ENCODE measurements at places on chromosomes 6 and 20.

- no peak for DNase-seq
Observed at GRCh38 chr20:44990425-44990824, 24.1 kb downstream of the STK4 start.

- DNase-seq, result no peak
Observed at GRCh38 chr6:117270055-117270842, 4.9 kb downstream of the VGLL2 start.

DNA sequence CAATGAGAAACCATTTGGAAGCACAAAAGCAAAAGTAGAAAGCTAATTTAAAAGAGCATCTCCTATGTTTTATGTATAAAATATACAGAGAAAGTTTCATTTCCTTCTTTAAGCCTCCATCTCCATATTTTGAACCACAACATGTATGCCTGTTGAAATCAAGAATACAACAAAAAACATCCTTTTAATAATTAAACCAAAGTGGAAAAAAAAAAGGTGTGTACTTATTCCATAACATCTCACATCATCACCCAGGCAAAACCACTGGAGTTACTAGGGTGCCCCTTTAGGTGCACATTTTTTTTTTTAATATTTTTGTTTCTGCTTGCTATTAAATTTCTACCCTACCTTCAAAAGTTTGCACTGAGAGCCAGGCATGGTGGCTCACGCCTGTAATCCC lies 43.0 kb downstream of the EDN1 start:
- no peak for DNase-seq

DNA sequence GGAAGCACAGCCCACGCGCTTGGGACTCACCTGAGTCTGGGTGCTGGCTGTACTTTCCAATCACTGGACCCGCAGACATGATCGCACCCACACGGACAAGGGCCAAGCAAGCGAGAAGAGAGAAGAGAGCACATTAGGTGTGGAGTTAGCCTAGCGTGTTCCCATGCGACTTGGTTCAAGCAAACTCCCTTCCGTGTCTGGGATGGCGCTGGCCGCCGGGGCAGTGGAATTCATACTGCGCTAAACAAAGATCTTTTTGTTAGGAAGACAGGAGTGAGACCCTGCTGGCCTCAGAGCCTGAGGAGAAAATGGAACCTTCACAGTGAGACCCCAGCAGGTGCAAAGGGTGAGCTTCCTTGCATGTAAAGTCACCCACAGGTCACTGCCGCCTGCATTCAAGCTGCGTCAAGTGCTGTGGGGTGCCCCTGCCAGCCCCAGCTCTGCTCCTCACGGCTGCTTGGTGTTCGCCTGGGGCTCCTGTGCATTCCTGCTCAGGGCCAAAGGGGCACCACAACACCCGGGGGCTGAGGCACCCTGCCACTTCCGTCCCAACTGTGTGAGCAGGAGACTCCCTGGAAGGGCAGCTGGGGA lies 26.4 kb downstream of the PSMG4 start:
- no peak for DNase-seq

DNA sequence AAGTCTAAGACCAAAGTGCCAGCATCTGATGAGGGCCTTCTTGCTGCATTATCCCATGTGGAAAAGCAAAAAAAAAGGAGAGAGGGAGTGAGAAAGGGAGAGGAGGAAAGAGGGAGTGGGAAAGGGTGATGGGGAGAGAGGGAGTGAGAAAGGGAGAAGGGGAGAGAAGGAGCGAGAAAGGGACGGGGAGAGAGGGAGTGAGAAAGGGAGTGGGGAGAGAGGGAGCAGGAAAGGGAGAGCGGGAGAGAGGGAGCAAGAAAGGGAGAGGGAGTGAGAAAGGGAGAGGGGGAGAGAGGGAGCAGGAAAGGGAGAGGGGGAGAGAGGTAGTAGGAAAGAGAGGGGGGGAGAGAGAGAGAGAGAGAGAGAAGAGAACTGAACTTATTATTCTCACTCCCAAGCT lies 241.1 kb upstream of the RIMS1 start:
- no peak for DNase-seq

DNA sequence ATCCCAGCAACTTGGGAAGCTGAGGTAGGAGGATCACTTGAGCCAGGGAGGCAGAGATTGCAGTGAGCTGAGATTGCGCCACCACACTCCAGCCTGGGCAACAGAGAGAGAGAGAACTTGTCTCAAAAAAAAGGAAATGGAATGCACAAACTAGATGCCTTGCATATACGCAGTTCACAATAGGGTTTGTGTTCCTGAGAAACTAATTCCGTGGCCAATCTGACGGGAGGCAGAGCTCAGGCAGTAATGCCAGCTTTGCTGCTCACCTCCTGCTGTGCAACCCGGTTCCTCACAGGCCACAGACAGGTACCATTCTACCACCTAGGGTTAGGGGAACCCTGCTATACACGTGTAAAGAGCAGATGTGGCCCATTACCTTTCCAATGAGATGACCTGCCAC lies 1.4 kb downstream of the CDK5RAP1 start:
- DNase-seq, result no peak

DNA sequence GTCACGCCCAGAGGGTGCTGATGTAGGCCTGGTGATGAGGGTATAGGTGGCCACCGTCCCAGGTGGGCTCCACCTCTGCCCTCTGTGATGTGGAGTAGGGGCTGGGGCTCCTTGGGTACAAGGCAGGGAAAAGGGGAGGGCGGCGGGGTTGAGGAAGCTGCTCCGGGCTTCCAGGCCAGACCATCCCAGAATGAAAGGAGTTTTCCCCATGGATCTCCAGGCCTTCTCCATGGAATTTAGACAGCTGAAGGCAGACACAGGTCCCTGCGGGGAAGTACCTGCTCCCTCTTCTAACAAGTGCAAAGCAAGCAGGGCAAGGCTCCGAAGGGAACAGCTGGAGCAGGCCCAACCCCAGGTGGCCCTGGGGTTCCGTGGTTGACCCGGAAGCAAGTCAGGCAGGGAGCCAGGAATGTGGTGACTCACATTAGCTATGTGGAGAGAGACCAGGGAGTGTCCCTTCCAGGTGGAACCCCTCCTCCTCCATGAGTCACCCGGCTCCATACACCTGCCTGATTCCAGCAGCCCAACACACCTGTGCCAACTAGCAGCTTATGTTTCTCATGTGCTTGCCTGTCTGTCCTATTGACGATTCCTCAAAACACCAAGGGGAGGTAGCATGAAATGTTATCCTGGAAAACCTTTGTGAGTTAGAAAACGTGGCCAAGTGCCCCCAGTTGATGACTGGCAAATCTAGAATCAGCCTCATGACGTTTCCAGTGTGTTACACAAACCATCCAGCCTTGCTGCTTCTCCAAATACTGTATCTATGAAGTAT lies 59.7 kb upstream of the SNX9 start:
- DNase-seq, result no peak

- no peak for DNase-seq
Observed at GRCh38 chr6:151565940-151566339, 72.1 kb downstream of the CCDC170 start.

DNA sequence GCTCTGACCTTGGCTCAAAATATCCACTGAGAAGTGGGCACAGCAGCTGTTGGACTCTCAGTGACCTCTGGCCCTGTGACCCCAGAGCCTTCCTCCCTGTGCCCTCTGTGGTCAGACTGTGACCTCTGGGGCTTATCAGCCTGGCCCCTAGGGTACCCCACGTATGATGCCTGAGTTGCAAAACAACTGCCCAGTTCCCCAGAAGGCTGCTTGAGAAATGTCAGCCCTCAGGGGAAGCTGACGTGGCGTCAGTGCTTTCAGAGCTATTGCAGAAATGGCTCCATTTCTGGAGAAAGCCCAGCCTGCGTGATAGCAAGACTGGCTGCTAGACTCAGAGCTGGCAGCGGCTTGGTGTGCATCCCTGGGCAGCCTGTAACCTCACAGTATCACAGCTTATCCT lies 31.5 kb upstream of the TGM2 start:
- DNase-seq, result no peak

- DNase-seq, result no peak
Observed at GRCh38 chr6:21601339-21601923, 7.9 kb downstream of the SOX4 start.

GRCh38 chr6:168374541-168375071 lies 55.0 kb upstream of the DACT2 start:
- no peak for DNase-seq

DNA sequence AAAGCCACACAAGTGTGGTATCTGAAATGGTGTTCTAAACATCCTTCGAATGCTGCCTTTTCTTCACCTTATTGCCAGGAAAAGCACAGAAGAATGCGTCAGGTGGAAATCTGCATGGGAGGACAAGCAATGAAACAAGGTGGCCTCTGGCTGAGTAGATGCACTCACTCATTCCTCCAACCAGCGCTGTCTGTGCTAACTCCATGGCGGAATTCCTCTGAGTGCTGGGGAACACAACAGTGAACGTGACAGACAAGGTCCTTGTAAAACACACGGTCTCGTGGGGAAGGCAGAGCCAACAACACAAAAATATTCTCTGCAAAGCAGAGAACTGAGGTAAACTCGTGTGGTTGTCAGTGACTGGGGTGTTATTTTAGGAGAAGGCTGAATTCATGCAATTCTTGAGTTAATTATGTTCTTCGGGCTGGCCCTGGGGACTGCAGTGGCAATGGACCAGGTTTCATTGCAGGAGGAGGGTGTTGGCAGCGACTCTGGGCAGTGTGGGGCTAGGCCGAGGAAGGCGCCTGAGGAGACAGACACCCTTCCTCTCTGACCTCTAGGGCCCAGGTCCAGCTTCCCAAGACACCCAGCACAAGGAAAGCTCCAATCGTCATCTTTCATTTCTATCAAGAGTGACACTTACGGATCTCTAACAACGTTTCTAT lies 339.7 kb downstream of the PRKN start:
- DNase-seq, result no peak

DNA sequence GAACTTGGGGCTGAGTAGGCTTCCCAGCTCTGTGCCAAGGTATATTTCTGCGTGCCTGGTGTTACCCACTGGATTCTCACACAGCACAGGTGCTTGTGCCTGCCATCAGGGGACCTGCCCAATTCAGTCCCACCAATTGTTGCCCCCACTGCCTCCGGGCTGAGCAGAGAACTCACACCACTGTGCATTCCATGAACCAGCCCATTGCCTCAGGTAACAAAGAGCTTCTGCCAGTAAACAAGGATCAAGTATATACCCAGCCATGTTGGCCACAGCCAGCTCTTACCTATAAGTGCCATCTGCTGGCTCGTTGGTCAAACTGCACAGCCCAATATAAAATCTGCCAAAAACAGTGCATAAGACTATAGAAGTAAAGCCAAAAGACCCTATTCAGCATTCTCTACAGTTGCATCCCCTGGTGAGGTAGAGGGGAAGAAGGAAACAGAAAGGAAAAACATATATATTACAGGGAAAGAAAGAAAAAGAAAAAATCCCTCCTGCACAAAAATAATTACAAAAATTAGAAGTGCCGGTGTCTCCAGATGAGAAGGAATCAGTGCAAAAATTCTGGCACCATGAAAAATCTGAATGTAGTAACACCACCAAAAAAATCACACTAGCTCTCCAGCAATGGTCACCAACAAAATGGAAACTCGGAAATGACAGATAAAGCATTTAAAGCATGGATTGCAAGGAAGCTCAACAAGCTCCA lies 241.4 kb downstream of the IBTK start:
- no peak for DNase-seq

- no peak for DNase-seq
Observed at GRCh38 chr20:8764344-8764962, 304.4 kb upstream of the PLCB4 start.

DNA sequence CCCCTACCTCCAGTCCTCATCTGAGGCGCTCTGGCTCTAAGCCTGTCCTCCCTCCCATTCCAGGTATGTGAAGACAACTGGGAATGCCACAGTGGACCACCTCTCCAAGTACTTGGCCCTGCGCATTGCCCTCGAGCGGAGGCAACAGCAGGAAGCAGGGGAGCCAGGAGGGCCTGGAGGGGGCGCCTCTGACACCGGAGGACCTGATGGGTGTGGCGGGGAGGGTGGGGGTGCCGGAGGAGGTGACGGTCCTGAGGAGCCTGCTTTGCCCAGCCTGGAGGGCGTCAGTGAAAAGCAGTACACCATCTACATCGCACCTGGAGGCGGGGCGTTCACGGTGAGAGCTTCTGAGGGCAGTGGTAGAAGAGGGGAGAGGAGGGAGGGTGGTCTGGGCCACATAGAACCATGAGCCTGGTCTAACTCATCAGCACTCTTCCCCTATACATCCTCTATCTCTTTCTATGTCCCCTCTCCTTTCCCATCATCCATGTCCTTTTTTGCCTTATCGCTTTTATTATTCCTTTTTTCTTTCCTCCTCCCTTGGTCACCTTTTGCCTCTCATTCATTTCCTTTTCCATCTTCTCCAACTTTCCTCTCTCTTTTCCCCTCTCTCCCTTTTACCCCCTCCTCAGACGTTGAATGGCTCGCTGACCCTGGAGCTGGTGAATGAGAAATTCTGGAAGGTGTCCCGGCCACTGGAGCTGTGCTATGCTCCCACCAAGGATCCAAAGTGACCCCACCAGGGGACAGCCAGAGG lies 3.5 kb downstream of the RING1 start:
- DNase-seq, result no peak

GRCh38 chr20:57198132-57199072 lies 68.0 kb downstream of the BMP7 start:
- DNase-seq, result peak; percentile 39

DNA sequence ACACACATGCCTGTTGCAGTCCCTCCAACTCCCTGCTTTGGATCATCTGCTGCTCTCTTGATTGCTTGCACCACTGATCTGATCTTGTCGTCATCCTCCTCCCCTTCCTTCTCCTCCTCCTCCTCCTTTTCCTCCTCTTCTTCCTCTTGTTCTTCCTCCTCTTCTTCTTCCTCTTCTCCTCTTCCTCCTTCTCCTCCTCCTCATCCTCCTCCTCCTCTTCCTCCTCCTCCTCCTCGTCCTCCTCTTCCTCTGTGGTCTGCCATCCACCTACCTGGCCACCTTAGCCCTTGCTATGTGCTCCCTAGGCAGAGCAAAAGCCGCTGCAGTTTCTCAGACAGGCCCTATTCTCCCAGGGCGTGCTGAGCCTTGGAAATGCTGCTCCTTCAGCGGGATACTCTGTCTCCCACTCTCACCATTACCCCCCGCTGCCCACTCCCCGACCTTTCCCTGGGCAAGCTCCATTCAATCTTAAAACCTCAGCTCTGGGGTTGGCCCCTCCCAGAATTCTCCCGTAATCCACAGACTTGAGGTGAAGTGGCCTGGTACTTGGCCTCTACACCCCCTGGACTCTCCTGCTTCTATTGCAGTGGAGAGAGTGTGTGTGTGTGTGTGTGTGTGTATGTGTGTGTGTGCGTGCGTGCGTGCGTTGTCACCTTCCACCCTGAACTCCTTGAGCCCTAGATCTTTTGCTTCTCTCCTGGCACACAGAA lies 105.0 kb downstream of the SASH1 start:
- DNase-seq, result no peak

- no peak for DNase-seq
Observed at GRCh38 chr6:80209430-80209829, 103.0 kb downstream of the BCKDHB start.

DNA sequence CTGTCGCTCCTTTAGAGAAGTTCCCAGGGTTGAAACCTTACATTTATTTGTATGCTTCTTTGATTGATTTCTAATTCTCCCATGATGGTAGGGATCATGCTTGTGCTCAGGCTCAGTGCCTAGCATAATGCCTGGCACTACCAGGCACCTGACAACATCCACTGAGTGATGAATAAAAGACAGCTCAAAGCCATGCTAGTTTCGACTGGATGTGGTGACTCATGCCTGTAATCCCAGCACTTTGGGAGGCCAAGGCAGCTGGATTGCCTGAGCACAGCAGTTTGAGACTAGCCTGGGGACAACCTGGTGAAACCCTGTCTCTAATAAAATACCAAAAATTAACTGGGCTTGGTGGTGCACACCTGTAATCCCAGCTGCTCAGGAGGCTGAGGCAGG lies 11.6 kb upstream of the CD164 start:
- DNase-seq, result no peak

Measured in neuronal stem cell (in vitro differentiated cells).